ENCODE measurements at places on chromosomes 4 and X.

GRCh38 chr4:177853229-177853628 is 411.0 kb upstream of the AGA start:
- no peak for DNase-seq

DNA sequence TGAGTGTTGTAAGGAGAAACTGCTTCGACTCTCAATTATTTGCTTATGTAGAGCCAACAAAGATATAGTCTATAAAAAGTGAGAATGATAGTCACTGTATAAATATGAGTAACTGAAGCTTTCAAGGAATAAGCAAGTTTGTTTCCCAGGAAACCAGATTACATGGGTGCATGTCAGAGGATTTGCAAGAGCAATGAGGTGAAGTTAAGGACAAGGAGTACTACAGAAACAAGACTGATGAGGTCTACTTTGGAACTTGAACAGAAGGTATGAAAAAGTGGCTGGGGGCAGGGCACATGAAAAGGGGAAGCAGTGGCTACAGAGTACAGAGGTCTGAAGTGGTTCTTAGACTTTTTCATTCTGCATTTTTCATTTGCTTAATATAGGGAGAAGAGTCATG is 321.0 kb upstream of the CXXC4 start:
- DNase-seq, result no peak

GRCh38 chr4:74105656-74106280 is 6.8 kb upstream of the CXCL2 start:
- no peak for DNase-seq

- no peak for DNase-seq
Measured at GRCh38 chr4:143377611-143378099, 41.0 kb downstream of the GAB1 start.

DNA sequence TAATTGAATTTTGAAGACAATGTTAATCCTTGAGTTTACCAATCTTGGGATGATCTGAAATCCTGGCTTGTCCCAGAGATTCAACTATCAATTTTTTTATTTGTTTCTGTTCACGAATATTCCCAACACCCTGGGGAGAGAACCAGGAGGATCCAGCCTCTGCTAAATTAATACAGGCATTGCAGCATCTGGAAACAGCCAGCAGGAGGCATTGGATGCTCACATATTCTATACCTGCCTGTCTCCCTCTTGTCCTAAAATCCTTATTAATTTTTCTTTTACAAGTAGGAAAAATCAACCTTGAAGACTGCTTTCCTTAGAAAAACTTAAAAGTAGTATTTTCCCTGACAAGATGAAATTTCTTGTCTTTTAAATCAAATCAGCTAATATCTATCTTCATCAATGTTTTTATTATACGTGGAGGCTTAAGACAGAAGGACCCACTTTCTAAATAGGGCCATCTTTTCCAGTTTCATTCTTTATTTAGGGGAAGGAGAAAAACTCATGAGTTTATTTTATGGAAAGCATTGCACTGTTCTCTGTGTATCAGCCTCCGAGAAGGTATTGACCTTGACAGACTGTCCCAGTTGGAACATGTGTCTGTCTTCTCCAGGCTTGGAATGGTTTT is 102.4 kb downstream of the CLNK start:
- peak; percentile 5 for DNase-seq

GRCh38 chrX:102697494-102697893 is 14.8 kb upstream of the GPRASP2 start:
- no peak for DNase-seq

DNA sequence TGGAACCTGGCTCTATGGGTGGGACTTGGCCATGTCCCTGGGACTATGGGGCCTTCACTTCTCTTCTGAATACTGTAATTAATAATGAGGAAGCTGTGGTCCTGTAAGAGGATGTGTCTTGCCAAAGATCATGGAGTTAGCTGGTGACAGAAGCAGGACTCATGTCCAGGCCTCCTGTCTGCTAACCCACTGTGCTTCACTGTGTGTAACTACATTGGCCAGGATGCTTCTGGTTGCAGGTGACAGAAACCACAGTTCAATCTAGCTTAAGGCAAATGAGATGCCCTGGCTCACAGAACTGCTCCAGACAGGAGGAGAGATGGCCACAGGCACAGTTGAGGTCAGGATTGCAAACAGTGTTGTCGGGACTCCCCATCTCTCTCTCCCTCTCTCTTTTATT is 3.1 kb downstream of the MTMR1 start:
- no peak for DNase-seq

- DNase-seq, result no peak
Measured at GRCh38 chrX:125953814-125954213, 212.3 kb downstream of the DCAF12L2 start.

GRCh38 chr4:41025824-41026223 is 188.5 kb downstream of the APBB2 start:
- no peak for DNase-seq

- DNase-seq, result no peak
Measured at GRCh38 chrX:106150701-106151100, 17.4 kb upstream of the PWWP3B start.

- DNase-seq, result no peak
Measured at GRCh38 chr4:2218436-2218835, 23.5 kb downstream of the HAUS3 start.

DNA sequence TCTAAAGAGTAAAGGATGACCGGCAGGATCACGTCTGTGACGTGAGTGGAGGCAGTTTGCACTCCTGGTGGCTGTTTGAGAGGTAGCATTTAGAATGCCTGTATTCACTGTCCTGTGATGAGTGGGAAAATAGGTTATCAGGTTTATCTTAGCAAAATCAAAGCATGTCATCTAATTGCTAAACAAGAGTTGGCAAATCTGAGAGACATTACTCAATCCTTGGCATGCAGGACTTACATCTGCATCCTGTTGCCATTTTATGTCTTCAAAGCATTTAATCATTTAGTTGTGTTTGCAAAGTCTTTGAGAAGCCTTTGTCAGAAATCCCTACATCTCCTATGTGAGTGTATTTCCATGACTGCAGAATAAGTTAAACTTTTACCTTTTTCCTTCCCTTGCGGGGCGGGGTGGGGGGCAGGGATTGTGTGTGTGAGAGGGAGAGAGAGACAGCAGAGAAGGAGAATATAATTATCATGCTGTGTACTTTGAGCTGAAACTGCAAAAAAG is 41.4 kb upstream of the MSANTD1 start:
- no peak for DNase-seq

DNA sequence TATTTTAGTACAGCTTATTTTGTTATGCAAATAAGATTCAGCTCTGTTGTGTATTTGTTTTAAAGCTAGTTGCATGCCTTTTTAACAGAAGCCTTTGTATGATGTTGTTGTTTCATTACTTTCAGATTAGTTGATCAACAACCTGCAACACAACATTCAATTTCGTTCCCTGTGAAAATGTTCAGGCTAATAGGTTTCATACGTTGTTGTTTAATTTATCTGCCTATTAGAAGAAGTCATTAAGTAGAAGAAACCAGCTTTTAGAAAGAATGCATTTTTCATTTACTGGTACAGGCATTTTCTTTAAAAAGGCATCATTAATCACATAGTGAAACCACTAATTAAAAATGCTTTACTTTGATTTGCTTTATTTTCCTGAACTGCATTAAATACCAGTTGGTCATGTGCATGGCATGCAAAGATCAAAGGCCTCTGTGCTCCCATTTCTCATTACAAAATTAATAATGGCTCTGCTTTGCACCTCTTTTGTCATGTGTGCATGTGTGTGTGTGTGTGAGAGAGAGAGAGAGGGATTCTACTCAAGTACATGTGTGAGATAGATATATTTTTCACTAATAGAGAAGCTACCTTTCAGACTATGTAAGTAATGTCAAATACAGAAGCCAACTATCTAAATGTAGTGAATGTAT is 29.2 kb upstream of the CTSO start:
- no peak for DNase-seq

GRCh38 chr4:105963461-105964400 is 68.5 kb downstream of the NPNT start:
- DNase-seq, result no peak

- DNase-seq, result no peak
Measured at GRCh38 chr4:10077483-10078335, 38.9 kb downstream of the WDR1 start.

- no peak for DNase-seq
Measured at GRCh38 chrX:11089802-11090201, 21.3 kb upstream of the HCCS start.

DNA sequence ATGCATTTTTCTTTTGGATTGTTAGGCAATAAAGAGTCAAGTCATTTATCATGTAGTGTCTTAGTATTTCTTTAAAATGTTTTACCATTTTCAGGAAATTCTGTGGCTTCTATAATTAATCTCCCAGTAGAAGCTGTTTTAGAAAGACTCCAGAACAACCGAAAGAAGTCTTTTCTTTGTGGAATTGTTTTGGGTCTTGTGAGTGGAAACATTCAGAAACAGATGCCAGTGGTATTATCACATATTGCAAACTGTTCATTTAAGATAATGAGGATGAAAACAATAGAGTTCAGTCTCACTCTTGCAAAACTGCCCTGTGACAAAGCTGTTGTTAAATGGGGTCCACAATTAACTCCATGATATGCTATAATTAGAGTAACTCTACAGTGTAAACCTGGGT is 211.2 kb upstream of the KIT start:
- no peak for DNase-seq

DNA sequence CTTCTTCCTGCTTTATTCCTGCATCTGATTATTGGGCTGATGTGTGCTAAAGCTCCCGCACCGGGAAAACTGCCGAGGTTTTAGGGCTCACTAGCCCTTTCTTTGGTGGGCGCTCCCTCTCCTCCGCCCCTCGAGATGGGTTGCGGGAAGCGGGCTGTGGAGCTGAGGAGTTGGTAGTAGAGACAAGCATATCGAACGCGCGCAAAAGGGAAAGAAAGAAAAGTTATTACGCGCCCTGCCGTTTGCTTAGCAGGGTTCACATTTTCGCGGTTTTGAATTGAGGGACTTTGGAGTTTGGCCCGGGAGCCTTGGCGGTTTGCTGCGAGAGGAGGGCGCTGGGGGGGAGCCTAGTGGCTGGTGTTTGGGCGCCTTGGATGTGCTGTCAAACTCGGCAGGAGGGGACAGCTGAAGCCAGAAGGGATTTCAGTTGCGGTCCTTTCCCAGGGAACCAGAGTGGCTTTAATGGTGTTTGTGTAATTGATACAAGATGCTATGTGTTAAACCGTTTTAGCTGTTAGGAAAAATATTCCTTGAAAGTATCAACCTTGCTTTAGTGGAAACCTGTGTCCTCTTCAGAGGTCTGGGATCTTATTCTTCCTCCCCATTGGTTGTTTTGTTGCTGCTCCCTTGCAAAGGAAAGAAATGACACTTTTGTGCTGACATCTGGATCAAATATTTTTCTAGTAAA is 1.1 kb downstream of the GAB1 start:
- no peak for DNase-seq

GRCh38 chrX:136941396-136942337 is 61.1 kb upstream of the RBMX start:
- no peak for DNase-seq

- no peak for DNase-seq
Measured at GRCh38 chrX:139795196-139795595, 87.2 kb upstream of the MCF2 start.

DNA sequence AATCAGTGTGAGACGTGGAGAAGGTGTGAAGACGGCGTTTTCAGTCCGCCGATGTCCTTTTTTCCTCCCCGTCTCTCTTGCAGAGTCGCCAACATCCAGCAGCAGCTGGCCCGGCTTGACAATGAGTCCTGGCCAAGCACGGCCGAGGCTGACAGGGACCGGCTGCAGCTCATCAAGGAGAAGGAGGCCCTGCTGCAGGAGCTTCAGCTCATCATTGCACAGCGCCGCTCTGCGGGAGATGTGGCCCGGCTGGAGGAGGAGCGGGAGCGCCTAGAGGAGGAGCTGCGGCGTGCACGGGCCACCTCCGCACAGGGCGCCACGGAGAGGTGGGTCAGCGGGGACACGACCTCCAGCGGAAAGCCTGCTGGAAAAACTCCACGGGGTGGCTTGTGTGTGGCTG is 47.1 kb upstream of the CLCN4 start:
- DNase-seq, result no peak

GRCh38 chrX:65643531-65644052 is 23.9 kb upstream of the MSN start:
- no peak for DNase-seq

DNA sequence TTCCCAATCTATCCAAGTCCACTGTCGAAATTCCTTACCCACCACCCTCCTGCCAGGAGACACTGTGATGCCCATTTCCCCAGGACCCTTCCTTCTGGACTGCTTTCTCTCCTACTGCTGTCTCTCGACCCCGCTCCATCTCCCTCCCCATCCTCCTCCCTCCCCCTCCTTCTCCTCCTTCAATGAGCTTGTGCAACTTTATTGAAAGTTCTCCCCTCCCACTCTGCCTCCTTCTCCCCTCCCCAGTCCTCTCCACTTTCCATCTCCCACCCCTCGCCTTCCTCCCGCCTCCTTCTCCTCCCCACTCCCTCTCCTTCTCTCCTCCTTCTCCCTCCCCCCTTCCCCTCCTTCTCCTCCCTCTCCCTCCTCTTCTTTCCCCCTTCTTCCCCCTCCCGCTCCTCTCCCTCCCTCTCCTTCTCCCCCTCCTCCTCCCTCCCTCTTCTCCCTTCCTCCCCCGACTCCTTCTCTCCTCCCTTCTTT is 116.6 kb upstream of the FAT1 start:
- DNase-seq, result no peak

GRCh38 chr4:173522160-173522950 is 7.7 kb downstream of the HAND2 start:
- DNase-seq, result no peak

DNA sequence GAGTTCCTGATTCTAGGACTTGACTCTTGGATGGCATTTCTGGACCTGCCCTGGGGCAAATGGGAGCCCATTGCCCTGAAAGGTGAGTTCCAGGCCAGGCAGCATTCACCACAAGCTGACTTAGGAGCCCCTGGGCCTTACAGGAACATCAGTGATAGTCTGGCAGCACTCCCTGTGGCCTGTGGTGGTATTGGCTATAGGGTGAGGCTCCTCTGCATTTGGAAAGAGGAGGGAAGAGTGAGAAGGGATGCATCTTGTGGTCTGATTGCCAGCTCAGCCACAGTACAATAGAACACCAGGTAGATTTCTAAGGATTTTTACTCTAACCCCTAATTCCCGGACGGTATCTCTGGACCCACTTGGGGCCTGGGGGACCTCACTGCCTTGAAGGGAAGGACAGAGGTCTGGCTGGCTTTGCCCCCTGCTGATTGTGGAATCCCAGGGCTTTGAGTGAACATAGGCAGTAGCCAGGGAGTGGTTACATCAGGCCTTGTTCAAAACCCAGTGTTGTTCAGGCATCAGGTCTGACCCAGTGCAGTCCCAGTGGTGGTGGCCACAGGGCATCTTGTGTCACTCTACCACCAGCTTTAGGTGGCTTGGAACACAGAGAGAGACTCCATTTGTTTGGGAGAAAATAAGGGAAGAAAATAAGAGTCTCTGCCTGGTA is 32.9 kb downstream of the MAGED4 start:
- DNase-seq, result no peak

DNA sequence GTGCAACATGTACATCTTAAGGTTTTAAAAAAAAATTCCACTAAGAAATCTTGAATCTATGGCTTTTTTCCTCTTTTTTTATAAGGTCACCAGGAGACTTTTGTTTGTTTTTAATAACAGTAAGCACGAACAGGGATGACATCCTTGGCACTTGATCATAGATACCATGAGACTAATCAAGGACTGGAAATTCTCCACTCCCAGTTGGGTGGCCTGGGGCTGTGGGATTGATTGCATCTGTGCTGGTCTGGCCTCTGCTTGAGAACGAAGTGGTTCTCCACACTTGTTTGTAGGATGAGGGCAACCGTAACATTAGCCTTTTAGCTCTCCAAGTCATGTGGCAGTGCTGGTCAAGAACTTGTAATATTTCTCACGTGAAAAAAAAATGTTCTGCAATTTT is 35.4 kb downstream of the SNX25 start:
- no peak for DNase-seq
